RWPE1 (cell line): ENCODE measurements at places on chromosomes 2 and 18.

DNA sequence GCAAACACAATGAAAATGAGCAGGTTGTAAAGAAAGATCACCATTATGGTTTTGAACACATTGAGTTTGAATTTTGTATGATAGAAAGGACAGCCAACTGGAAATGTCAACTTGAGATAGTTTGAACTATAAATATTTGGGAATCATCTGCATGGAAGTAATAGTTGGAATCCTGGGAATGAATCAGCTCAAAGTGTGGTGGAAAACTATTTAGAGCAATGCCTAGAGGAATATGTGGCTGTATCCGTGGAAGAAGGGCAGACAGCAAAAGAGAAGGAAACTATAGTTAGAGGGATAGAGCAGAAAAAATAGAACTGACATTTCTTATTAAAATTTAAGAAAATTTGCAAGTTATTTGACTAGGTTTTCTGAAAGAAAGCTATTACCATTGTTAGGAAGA is 112.5 kb upstream of the OTX1 start:
- DNase-seq = no peak

DNA sequence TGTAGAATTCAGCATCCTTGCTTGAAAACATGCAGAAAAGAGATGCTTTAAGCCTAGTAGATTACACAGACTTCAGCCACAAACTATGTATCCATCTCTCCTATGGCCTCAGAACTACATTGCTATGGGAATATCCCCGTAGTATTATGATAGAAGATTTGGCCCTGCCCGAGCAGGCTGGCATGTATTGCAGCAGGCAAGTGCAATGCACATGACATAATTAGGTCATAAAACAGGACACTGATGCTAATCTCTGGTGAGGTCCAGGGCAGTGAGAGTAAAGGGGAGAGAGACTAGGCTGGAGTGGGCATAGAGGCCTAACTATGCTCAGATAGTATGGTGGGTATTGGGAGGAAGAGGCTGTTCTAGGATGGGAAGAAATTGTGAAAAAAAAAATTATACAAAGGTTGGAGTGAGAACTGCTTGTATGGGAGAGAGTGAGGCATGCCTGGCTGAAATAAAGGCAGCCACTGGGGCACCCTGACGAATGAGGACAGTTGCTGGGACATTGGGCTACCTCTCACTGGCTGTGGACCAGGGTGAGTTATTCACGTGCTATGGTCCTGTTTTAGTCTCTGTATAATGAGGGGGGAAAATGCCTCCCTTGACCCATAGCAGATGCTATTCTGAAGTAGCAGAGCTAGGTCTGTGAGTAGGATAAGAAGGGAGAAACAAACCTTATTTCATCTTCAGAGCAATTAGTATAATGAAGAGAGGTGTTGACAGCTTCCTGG is 1.6 kb upstream of the PLA2R1 start:
- no peak for DNase-seq

DNA sequence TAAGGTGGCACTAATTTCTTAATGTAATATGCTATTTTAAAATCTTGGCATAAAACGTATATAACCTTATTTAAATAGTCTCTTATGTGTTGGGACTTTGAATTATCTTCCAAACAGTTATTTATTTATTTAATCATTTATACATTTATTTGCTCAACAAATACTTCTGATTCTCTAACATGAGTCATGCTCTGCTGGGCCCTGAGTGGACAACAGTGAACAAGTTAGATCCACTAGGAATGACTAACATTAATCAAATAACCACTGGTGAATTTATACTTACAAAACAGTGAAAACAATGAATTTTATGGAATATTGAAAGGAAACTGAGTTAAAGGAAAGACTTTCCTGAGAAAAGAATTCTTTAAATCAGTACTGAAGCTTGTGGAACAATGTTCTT is 1257.2 kb upstream of the CHAC2 start:
- DNase-seq = peak; percentile 2

DNA sequence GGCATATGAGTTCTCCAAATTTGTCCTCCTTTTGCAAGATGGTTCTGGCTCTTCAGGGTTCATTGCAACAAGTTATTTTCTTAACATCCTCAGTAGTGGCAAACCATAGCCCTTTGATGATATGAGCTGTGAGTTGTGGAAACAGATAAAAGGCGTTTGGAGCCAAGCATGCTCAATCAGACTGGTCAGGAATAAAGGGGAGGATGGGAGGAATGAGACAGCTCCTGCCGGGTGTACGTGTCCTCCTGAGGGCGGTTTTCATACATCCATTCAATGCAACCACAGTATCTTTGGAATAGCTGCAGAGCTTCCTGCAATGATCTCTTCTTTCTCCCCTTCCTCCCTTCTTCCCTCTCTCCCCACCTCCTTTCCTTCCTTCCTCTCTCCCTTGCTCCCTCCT is 245.8 kb downstream of the GLI2 start:
- no peak for DNase-seq

GRCh38 chr18:23087352-23087751 is 47.9 kb upstream of the CABLES1 start:
- no peak for DNase-seq

- DNase-seq = peak; percentile 89
Measured at GRCh38 chr2:70340761-70341476, 39.1 kb upstream of the FAM136A start.

DNA sequence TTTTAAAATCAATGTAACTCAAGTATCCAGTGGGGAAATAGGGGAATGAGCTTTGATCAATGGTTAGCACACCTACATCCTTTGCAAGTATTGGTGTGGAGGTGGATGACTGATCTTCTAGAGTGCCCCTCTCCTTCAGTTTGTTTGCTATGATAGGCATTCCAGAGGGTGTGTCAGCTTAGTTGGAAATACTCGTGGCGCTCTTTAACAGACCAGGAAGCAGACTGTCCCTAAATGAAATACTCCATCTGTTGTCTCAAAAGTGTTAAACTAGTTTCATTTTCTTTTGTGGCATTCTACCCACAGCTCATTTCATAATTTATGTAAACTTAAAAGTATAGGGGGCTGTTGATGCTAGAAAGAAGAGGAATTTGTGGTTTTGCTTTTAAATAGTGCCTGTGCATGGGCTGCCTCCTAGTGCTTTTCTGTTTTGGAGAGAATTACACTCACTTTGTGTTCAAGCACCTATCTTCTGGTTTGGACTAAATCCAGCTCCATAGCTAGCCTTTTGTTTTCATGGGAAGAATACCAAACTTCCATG is 66.2 kb downstream of the STAT1 start:
- peak; percentile 21 for DNase-seq

DNA sequence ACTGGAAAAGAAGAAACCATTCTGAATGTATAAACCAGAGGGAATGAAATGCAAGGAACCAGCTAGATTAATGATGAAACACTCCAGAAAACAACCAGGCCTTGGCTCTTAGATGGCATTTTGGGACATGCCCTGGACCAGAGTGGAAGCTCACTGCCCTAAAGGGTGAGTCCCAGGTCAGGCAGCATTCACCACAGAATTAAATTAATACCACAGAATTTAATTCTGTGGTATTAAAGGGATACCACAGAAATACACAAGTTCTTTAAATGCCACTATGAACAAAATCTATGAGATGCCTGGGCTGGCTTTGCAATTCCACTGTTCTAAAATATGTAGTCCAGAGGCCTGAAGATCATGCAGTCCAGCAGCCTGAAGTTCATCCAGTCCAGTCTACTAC is 122.3 kb upstream of the KYNU start:
- DNase-seq = no peak

DNA sequence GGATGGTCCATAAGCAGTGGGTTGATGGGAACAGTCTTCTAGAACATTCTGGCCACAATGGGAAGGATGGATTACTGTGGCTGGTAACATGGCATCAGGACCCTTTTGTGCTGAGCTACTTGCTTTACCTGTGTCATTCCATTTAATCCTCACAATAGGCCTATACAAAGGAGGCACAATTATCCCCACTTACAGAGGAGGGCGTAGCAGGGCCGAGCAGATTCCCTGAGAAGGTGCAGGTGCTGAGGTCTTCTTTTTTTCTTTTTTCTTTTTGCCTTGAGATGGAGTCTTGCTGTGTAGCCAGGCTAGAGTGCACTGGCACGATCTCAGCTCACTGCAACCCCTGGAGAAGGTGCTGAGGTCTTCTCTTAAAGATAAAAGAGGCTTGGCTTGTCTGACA is 6.7 kb upstream of the LRRC30 start:
- DNase-seq = no peak

DNA sequence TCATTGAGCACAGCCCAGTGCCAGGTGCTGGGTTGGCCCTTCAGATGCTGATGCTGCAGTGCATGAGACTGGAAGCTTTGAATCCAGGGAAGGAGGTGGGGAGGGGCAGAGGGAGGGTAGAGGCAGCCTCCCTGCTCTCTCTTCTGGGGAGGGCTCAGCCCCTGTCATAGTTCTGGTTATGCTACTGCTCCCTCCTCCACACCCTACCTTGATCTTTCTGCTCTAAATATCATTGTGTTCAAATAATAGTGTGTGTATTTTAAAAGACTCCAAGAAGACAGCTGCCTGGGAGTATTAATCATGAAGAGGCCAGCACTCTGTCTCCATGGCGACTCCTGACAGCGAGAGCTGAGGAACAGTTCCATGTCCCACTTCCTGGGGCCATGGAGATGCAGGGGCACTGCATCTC is 3.8 kb upstream of the EGR4 start:
- no peak for DNase-seq

- no peak for DNase-seq
Measured at GRCh38 chr2:96547731-96548171, 11.2 kb downstream of the ARID5A start.

- DNase-seq = no peak
Measured at GRCh38 chr2:119024152-119024551, 82.2 kb downstream of the MARCO start.

DNA sequence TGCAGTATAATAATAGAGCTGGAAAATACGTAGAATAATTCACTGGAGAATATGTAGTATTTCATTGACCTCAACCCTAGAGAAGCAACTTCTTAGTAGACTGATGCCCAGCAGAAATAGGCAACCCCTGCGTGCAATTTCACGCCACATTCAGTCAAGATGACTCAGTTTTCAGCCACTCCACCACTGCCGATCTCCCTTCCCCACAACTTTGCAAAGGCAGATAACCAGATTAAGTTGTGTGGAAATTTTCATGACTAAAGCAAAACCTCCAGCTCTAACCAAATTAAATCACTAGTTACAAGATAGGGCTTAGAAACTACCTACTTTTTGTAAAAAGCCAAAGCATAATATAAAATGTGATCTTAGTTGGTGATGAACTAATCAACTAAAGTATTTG is 63.3 kb upstream of the STK17B start:
- no peak for DNase-seq

DNA sequence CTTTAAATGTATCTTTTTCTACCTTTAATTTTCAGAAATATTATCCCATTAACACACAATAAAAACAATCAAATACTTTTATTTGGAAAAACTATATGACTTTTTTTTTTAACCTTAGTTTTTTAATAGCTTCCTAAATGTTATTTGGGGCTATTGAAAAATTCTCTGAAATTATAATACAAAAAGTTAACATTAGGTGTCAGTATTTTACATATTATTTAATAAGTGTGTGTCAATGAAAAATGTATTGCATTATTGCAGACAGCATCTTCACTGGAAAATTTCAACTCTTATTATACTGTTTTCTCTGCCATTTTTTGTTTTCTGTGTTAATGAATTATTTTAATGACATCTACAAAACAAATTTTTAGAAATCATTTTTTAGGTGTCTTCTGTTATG is 51.1 kb upstream of the ARHGAP15 start:
- DNase-seq = no peak

DNA sequence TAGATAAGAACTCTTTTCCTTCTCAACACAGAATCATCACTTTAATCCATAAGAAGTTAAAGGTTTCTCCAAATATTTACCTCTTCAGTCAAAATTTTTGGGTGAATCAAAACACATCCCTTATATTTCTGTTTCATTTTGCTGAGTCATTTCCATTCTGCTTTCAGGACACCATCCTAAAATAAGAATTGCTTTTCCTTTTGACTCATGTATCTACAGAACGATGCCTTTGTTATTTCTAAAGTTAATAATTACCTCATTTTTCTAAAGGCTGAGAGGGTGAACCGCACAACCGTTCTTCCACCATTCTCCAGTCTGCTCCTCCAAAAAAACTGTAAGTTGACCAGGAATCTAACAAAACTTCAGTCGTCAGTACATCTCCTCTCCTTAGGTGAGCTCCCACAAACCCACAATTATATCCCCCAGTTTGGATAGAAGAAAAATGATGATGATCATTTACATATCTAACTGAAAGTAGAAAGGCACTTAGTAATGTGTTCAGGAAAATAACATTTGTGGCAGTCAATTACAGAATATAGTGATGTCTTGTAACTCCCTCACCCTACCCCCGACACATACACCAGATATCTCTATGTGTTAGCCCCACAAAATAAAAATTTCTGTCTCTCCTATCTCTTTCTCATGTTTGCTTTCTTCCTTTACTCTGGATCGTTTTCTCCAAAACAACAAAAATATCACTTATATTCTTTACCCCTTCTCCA is 162.5 kb downstream of the RAD51AP2 start:
- no peak for DNase-seq

GRCh38 chr2:120993661-120994060 is 258.0 kb downstream of the GLI2 start:
- no peak for DNase-seq

DNA sequence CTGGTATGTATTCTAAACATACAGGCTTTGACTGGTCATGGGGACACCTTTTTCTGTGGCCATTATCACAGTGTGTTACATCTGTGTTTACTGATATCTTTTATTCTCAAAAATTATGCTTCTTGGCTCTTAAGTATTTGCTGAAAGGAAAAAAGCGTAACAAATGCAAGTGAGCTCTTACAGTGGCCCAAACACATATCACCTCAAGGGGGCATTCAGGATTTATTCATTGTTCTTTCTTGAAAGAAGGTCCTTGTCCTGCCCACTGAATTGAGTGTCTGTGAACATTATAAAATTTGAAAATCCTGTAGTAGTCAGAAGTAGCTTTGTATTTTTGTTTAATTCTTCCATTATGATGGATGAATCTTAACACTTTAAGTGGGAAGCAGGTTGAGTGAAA is 454.5 kb downstream of the XIRP2 start:
- DNase-seq = no peak

DNA sequence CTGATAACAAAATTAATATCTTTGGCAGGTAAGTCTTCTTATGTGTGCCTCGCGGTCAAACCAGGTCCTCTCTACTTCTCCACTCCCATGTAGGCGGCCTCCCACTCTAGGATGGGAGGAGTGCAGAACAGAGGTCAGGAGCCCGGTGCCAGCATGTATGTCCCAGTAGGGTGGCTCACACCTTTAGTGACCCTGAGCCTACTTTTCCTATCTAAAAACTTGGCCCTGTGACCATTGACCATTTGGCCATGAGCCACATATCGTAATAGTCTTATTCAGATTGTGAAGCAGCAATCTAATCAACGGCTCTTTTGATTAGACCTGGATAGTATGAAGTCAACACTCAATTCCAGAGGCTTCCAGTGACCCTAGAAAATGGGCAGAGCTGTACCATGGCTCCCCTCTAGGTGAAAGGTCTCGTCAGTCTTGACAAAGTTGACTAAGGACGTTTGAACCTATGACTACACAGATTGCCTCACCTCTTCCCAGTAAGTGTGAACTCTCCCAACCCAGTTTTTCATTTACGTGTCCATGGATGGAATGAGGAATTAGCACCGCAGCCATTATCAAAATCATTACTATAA is 17.1 kb upstream of the FABP1 start:
- DNase-seq = no peak
